ENCODE measurements at places on chromosomes 3 and 15.
A peak's percentile ranks its signal among the peaks of the same experiment; 100 is the strongest.

DNA sequence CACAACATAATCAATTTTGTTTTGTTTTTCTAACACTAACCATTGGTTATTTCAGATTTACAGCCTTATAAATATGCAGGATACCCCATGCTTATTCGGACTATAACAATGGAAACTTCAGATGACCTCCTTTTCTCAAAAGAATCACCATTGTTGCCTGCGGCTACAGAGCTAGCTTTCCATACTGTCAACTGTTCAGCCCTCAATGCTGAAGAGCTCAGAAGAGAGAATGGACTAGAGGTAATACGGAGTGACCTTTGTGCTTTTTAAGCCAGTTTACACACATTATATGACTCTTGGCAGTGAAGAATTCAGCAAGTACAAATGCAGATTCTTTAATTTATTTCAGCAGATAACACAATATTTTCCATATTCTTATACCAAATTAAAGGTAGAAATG is 81.8 kb downstream of the DNAJC13 start:
- no peak for DNase-seq

- no peak for DNase-seq
Observed at GRCh38 chr3:134590766-134591165, 60.1 kb downstream of the KY start.

GRCh38 chr3:20056725-20057611 is 16.7 kb downstream of the KAT2B start:
- DNase-seq, result peak; percentile 91

- DNase-seq, result no peak
Observed at GRCh38 chr3:194246709-194247349, 104.3 kb downstream of the CPN2 start.

- DNase-seq, result no peak
Observed at GRCh38 chr3:136069933-136070332, 104.4 kb downstream of the PPP2R3A start.

- no peak for DNase-seq
Observed at GRCh38 chr3:113867506-113867905, 28.9 kb downstream of the GRAMD1C start.

GRCh38 chr3:134291319-134292254 is 40.9 kb upstream of the RYK start:
- no peak for DNase-seq

DNA sequence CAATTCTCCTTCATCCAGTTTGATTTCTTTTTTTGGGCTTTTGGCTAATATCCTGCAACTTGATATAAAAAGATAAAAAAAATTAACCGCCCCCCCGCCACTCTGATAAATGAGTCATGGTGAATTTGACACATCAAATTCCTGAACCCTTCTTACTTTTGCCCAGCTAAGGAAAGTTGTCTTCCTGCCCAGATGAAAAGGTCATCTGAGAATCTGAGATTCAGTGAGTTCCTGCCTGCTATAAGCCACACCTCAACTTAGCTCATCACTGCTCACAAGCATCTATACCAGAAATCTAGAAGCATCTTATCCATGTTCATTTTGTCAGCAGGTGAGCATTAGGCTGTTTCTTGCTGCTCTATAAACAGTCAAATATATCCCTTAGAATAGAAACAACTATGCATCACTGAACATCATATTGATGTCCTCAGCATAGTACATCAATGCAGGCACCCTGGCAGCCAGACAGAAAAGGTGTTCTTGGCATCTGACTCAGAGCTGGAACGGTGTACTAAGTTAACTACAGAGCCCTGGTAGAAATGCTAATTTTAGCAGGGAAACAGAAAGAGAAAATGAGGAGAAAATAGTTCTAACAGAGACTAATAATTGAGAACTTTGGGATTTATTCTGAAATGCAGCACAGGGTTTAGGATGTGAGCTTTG is 77.1 kb downstream of the SEMA6D start:
- no peak for DNase-seq

- DNase-seq, result no peak
Observed at GRCh38 chr3:11047500-11047899, 55.0 kb downstream of the SLC6A1 start.

DNA sequence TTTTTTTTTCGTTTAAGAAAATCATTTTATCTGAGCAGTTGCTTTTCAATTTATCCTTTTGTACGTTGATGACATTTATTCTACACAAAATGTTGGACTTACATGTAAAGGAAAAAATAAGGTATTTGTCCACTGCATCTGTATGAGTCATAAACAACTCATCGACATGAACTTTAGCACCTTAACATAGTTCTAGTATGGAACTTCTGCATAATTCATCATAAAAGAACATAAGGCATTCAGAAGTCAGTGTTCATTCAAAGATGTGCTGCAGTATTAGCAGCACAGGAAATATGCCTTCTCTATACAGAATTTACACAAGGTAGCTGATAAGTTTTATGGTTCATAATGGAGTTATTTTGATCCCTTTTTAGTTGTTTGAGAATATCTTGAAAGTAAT is 801.6 kb downstream of the CADM2 start:
- DNase-seq, result no peak

Data from activated CD4-positive, alpha-beta T cell treated with anti-CD3 and anti-CD28 coated beads, Interleukin-2, Interleukin-4, amounts not matched to agents 100 ng/mL and 50 ng/mL, durations not matched to agents 16 hours and 8 hours (primary cell).